NCI-H1694 (cell line): ENCODE measurements at places on chromosomes 5 and 9.

DNA sequence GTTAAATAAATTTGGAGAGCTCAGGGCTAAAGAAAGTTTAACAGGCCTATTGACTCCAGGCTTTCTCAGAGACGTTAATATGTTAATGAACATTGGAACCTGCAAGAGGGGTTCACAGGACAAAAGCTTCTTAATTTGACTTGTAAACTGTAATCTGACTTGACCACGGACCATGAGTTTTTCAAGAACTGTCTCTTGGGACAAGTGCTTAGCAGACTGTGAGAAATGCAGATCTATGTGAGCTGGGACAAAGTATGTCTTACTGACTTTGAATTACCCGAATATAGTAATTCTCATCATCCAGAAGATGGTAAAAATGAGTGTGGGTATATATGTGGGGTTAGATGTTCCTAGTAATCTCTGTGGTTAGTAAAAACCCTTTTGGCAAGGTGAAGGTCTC is 186.6 kb downstream of the ATP10B start:
- DNase-seq = no peak

DNA sequence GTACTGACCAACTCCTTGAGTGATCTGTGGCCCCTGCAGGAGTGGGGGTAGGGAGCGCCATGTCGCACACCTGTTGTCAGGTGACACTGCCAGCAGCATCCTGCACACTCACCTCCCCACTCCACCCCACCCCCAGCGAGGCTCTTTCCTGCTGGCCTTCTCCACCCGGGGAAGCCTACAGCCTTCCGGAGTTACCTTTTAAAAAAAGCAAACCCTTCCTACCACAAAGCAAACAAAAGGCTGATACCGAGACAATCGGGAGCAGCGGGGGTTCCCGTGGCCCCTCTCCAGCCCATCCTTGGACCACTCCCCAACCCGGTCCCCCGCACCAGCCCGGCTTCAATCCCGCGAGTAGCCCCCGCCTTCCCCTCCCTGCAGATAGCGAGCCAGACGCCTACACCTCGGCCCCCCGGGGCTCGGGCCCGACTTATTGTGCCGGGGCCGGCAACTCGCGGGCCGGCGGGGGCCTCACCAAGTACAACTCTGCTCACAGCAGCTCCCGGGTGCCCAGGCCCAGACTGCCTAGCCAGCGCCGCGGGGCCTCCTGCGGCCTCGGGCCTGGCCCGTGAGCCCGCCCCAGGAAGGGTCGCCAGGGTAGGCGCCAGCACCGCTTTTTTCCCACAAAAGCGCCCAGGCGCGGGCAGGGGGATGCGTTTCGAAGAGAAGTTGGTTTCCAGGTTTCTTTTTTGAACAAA is 724 bp downstream of the MACROH2A1 start:
- DNase-seq = no peak

GRCh38 chr5:392431-392988 is 50.5 kb upstream of the EXOC3 start:
- no peak for DNase-seq

- DNase-seq = no peak
Measured at GRCh38 chr9:8802242-8802641, 1002.7 kb upstream of the DMAC1 start.

- DNase-seq = no peak
Measured at GRCh38 chr5:123207081-123207537, 118.1 kb downstream of the PRDM6 start.

DNA sequence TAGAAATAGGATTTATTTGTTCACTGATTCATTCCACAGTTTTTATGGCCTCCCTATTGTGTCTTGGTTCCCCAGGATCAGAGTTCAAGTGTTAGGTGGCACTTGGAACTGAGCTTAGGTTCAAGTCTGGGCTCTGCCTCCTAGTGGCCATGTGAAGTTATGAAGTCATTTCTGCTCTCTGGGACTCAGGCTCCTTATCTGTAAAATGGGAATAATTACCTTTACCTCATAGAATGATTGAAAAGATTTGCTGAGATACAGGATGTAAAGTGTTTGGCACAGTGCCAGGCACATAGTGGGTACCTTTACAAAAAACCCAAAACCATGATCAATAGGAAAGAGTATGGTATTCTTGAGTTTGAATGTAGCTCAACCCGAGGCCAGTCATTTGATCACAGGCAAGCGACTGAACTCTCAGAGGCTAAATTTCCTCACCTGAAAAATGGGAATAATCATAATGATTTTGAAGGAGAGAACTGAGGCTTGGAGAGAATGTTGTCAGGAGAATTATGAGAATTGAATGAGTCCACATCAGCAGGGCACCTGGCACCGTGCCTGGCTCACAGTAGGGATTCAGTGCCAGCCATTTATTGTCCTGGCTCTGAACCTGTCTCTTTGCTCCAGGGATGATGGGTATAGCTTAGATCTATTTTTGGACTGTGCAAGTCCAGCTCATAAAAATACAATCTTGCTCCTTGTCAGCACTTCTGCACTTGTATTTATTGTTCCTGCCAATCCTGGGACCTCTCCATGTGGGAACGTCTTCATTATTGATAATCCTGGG is 10.8 kb downstream of the NSG2 start:
- DNase-seq = no peak

DNA sequence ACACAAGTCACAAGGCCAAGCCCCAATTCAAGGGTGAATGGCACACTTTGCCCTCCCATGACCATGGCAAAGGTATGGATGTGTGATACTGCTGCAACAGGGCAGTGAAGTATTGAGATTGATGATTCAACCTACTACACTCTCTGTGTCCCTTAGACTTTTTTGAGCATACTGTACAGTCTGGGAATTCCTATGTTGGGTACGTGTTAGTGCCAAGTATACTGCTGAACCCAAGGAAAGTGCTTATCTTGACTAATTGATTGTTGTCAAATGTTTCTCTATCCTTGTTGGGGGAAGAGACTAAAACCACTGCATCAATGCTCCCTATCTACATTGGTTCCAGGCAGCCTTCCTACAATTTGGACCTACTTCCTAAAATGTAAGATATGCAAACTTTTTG is 93.7 kb downstream of the NDFIP1 start:
- no peak for DNase-seq

- DNase-seq = no peak
Measured at GRCh38 chr5:135458921-135459331, 6.8 kb upstream of the TIFAB start.

DNA sequence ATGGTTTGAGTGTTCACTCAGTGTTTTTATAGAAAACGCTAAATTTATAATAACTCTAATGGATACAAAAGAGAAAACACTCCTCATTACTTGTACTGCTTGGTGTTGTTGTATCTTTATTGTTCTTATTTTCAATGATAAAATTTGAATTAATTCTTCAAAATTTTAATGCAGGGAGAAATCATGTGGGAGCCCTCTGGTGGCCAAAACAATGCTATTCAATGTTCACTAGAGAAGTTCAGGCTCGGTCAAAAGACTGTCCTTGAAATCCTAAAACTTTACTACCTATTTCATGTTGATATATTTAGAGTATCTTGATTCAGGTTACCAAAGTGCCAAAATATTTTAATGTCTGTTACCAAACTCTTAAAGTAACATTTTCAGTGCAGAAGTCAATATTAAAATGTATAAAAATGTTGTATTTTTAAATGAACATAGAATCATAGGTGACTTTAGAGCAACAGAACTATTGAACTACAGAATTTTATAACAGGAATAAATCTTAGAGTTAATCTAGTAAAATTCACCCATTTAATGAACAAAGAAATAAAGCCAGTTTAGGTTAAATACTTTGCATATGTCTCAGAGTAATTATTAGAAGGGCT is 1259.8 kb downstream of the PTPRD start:
- DNase-seq = peak; percentile 3

GRCh38 chr5:76514292-76514691 is 108.9 kb downstream of the F2RL2 start:
- no peak for DNase-seq

DNA sequence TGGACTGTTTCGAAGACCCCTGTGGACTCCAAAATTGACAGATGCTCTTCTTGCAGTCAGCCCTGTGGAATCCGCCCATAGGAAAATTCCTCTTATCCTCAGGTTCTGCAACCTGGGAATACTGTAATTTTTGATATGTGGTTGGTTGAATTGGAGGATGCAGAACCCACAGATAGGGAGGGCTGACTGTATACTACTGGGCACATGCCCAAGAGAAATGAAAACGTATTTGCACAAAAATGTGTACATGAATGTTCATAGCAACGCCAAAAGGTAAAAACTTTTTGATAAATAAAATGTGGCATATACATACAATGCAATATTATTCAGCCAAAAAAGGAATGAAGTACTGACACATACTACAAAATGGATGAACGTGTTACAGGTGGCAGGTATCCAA is 1.9 kb upstream of the SNAPC3 start:
- DNase-seq = no peak

GRCh38 chr5:73540192-73540591 is 25.2 kb downstream of the ANKRA2 start:
- DNase-seq = no peak

DNA sequence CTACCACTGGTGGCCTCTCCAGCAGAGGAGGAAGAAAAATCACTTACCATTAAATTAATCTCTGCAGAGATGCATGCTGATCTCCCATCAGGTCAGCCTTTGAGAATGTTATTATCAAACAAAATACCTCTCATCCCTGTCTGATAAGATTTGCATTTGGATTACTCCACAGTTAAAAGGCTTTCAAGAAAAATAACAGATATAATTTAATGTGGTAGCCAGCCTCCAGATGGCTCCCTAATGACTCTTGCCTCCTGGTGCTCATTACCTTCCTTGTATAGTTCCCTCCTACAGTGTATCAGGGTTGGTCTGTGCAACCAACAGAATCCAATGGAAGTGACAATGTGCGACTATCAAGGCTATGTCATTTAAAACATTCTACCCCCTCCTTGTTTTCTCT is 63.6 kb upstream of the TNPO1 start:
- no peak for DNase-seq

- DNase-seq = no peak
Measured at GRCh38 chr9:13576101-13576500, 296.6 kb upstream of the MPDZ start.

- DNase-seq = no peak
Measured at GRCh38 chr9:108673386-108673785, 182.4 kb downstream of the ACTL7B start.

- DNase-seq = no peak
Measured at GRCh38 chr5:63154476-63155309, 576.1 kb downstream of the LRRC70 start.

DNA sequence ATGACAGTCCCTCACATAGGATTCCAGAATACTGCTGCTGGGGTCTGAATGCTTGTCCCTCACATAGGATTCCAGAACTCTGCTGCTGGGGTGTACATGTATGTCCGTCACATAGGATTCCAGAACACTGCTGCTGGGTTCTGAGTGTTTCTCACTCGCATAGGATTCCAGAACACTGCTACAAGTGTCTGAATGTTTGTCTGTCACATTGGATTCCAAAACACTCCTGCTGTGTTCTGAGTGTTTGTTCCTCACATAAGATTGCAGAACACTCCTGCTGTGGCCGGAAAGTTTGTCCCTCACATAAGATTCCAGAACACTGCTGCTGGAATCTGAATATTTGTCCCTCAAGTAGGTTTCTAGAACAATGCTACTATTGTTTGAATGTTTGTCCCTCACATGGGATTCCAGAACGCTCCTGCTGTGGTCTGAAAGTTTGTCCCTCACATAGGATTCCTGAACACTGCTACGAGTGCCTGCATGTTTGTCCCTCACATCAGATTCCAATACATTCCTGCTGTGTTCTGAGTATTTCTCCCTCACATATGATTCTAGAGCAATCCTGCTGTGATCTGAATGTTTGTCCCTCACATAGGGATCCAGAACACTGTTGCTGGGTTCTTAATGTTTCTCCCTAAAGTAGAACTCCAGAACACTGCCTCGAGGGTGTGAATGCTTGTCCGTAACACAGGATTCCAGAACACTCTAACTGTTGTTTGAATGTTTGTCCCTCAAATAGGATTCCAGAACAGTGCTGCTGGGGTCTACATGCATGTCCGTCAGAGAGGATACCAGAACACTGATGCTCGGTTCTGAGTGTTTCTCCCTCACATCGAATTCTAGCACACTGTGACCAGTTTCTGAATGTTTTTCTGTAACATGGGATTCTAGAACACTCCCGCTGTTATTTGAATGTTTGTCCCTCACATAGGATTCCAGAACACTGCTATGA is 200.4 kb downstream of the FOXD4L6 start:
- no peak for DNase-seq

DNA sequence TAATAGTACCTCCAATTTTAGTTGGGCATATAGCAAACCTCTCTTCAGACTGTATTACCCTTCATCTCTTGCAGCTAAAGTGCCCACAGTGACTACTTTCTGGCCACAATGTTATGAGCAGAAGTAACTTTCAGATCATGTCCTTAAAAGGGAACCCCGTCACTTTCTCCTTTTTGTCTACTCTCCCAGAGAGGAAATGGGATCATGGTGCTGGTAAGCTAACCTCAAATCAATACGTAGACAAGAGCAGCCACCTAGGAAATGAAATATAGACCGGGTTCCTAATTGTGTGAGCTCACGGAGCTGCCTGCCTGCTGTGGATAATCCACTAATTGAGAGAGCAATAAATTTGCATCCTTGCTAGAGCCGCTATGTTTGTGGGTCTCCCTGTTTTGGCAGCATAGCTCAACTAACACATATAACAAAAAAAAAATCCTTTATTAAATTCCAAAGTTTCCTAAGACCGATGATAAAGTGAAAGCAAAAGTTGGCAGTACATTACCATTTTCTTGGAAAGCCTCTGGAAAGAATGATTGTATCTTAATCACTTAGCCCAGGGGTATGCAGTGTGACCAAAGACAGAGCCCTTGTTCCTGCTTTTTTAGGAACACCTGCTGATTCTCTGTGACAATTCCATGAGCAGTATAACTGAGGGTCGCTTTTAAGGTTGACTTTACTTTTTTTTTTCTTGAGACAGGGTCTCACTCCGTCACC is 5.6 kb upstream of the IL7R start:
- DNase-seq = no peak

GRCh38 chr5:141650851-141651727 is at the start of gene FCHSD1:
Gene FCHSD1, minus strand, starts transcription at chr5:141651418. Its CDS starts 50 bp downstream, at chr5:141651368.
- DNase-seq = no peak

- no peak for DNase-seq
Measured at GRCh38 chr9:110095161-110095595, 112.8 kb downstream of the C9orf152 start.

DNA sequence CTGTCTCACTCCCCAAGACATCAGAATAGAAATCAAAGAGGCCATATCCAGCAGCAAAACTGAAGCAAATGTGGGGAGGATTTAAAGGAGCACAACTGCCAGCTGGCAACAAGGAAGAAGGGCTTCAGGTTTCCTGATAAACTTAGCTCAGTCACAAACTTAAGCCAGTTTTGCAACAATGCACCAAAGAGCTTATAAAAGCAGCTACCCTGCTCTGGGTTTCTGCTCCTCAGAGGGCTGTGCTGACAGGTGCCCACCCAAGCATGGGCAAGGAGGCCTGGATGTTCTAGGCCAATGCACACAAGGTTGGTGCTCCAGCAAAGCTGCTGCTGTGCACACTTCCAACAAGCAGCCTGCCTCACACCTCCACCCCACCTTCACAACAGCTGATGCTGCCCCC is 132.9 kb downstream of the SIL1 start:
- DNase-seq = no peak
